Activated CD4-positive, alpha-beta T cell treated with anti-CD3 and anti-CD28 coated beads, Interleukin-2, amount 10 ng/mL, durations not matched to agents 7 days and 5 days (primary cell): ENCODE measurements at places on chromosomes 2 and 18.

GRCh38 chr2:37670378-37671008, 949 bp downstream of the CDC42EP3 start:
- peaks cover 2% of the 10 kb centered on the region for H3K27me3 ChIP-seq
- H3K27ac ChIP-seq, result peak overlapping the region; percentile 89
- peak overlapping the region; percentile 95 for H3K4me3 ChIP-seq
- peaks cover 54% of the 10 kb centered on the region for H3K4me1 ChIP-seq

GRCh38 chr2:188931361-188931760, 42.8 kb upstream of the COL3A1 start:
- no peak overlapping the region for H3K4me3 ChIP-seq
- no peak for DNase-seq
- no peak overlapping the region for H3K27ac ChIP-seq
- H3K36me3 ChIP-seq, result no peaks in the 10 kb centered on the region
- no peaks in the 10 kb centered on the region for H3K4me1 ChIP-seq

- no peak for DNase-seq
- no peak overlapping the region for H3K27ac ChIP-seq
- no peaks in the 10 kb centered on the region for H3K36me3 ChIP-seq
- H3K4me3 ChIP-seq, result no peak overlapping the region
- no peaks in the 10 kb centered on the region for H3K4me1 ChIP-seq
These were observed 50.5 kb downstream of the DYSF start for GRCh38 chr2:71503837-71504236.

DNA sequence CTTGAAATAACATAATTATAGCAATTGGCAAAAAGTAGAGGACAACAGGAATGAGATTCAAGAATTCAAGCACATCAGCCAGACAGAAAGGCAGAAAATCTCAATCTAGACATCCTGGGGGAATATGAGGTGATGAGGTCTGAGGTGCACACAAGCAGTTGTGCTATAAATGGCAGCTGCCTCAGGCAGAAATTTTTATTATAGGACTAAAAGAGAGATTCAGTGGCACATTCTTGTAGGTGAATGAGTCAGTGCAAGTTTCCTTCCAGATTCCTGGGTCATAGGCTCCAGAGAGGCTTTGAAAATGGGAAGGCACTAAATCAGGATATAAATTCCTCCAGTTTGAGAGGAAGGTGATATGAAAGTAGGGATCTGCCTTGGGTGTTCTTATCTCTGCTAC, 127.2 kb upstream of the THSD7B start:
- DNase-seq, result no peak
- no peaks in the 10 kb centered on the region for H3K36me3 ChIP-seq
- H3K4me1 ChIP-seq, result no peaks in the 10 kb centered on the region
- no peak overlapping the region for H3K4me3 ChIP-seq

DNA sequence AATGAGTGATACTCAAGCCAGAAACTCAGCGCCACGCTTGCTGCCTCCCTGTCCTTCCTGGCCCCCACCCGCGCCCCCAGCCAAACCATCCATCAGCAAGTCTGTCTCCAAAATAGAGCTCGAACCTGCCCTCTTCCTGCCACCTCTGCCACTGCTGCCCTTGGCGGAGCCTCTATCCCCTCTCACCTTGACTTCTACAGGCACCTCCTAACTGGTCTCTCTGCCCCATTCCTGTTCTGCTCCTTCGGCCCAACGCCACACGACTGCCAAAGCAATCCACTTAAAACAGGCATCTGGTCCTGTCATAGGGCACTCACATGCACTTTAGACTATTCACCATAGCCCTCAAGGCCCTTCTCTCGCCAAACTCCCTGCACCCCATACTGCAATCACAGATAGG, 210.3 kb upstream of the SMAD2 start:
- H3K36me3 ChIP-seq, result no peaks in the 10 kb centered on the region
- DNase-seq, result no peak
- H3K27me3 ChIP-seq, result peaks cover 41% of the 10 kb centered on the region
- peaks cover 7% of the 10 kb centered on the region for H3K4me1 ChIP-seq
- no peak overlapping the region for H3K27ac ChIP-seq

GRCh38 chr2:200677721-200678532, 92.1 kb downstream of the AOX1 start:
- peaks cover 9% of the 10 kb centered on the region for H3K27me3 ChIP-seq
- no peak for DNase-seq
- H3K4me1 ChIP-seq, result peaks cover 8% of the 10 kb centered on the region
- H3K27ac ChIP-seq, result no peak overlapping the region

- H3K27me3 ChIP-seq, result no peaks in the 10 kb centered on the region
- H3K4me1 ChIP-seq, result no peaks in the 10 kb centered on the region
- DNase-seq, result no peak
- H3K36me3 ChIP-seq, result no peaks in the 10 kb centered on the region
- no peak overlapping the region for H3K27ac ChIP-seq
- H3K4me3 ChIP-seq, result no peak overlapping the region
These were observed 579.5 kb downstream of the MBD2 start for GRCh38 chr18:53644799-53645471.

GRCh38 chr2:241083091-241083415, 19.0 kb downstream of the MTERF4 start:
- H3K27ac ChIP-seq, result no peak overlapping the region
- peaks cover 2% of the 10 kb centered on the region for H3K4me1 ChIP-seq
- no peak for DNase-seq
- no peak overlapping the region for H3K4me3 ChIP-seq

GRCh38 chr18:78528411-78529258, 451.0 kb upstream of the SALL3 start:
- DNase-seq, result no peak
- no peaks in the 10 kb centered on the region for H3K36me3 ChIP-seq
- H3K27me3 ChIP-seq, result no peaks in the 10 kb centered on the region
- H3K27ac ChIP-seq, result no peak overlapping the region
- H3K4me3 ChIP-seq, result no peak overlapping the region

- no peaks in the 10 kb centered on the region for H3K36me3 ChIP-seq
- H3K4me1 ChIP-seq, result peaks cover 5% of the 10 kb centered on the region
- H3K27me3 ChIP-seq, result peaks cover 15% of the 10 kb centered on the region
- no peak for DNase-seq
These were observed 107.6 kb downstream of the TRIB2 start for GRCh38 chr2:12824351-12824777.

DNA sequence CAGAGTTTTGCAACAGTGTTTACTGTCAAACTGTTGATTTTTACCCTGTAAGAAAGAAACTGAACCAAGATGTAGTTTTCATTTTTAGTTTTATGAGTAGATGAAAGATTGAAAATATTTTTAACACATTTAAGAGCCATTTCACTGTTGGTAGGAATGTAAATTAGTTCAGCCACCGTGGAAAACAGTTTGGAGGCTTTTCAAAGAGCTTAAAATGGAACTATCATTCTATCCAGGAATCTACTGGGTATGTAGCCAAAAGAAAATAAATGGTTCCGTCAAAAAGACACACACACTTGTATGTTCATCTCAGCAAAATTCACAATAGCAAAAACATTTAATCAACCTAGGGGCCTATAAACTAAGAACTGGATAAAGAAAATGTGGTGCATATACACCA, 729.8 kb upstream of the CDH7 start:
- H3K27ac ChIP-seq, result no peak overlapping the region
- H3K4me3 ChIP-seq, result no peak overlapping the region
- no peaks in the 10 kb centered on the region for H3K36me3 ChIP-seq
- H3K4me1 ChIP-seq, result no peaks in the 10 kb centered on the region
- no peaks in the 10 kb centered on the region for H3K27me3 ChIP-seq

- no peak for DNase-seq
- no peak overlapping the region for H3K27ac ChIP-seq
- no peaks in the 10 kb centered on the region for H3K27me3 ChIP-seq
- H3K4me1 ChIP-seq, result peaks cover 32% of the 10 kb centered on the region
These were observed 12.2 kb upstream of the PUM2 start for GRCh38 chr2:20362701-20363435.
